ENCODE measurements at places on chromosomes 7 and 10.

DNA sequence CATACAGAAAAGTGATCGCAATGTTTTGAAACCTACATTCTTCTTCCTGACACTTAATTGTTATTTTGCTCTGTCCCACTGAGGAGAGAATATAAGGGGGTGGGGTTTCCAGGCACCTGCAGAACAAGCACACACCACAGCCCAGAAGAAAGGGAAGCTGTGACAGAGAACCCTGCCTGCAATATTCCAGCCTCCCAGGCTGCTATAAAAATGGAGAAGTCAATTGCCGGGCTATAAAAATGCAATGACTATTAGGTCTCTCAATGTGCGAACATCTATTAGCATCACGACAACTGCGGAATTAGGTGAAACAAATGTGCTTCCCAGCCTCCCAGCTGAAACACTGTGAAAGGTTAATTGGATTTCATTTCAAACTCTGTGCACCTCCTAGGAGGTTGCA lies 145.3 kb upstream of the FRMD4A start:
- no peak for DNase-seq

- DNase-seq, result no peak
Observed at GRCh38 chr7:101589052-101589451, 40.0 kb downstream of the MYL10 start.

DNA sequence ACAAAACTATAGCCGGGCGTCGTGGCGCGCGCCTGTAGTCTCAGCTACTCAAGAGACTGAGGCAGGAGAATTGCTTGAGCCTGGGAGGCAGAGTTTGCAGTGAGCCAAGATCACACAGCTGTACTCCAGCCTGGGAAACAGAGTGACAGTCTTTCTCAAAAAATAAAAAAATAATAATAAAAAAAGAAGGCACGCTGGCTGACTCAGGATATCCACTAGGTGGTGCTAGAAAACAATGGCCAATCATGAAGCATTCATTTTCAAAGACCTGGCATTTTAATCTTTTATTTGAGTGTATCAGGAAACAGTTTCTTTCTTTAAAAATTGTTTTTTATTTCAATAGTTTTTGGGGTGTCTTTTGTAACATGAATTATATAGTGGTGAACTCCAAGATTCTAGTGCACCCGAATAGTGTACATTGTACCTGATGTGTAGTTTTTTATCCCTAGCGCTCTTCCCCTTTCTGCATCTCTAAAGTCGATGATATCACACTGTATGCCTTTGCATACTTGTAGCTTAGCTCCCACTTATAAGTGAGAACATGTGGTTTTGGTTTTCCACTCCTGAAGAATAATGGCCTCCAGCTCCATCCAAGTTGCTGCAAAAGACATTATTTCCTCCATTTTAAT lies 88.6 kb downstream of the LYZL1 start:
- DNase-seq, result peak; percentile 40

- DNase-seq, result peak; percentile 50
Observed at GRCh38 chr10:104255311-104255981, 754 bp downstream of the GSTO1 start.

GRCh38 chr10:3959370-3960325 lies 174.6 kb upstream of the KLF6 start:
- no peak for DNase-seq

GRCh38 chr10:108905821-108906220 lies 1017.5 kb downstream of the XPNPEP1 start:
- no peak for DNase-seq

- DNase-seq, result no peak
Observed at GRCh38 chr10:79054203-79055099, 14.3 kb upstream of the ZMIZ1 start.

All from fibroblast of upper back skin (primary cell).